ENCODE measurements at places on chromosomes 3 and 15.
A peak's percentile ranks its signal among the peaks of the same experiment; 100 is the strongest.

GRCh38 chr3:24495326-24495994, 810 bp upstream of the THRB start:
- peak; percentile 48 for DNase-seq

- no peak for DNase-seq
Measured at GRCh38 chr3:67875858-67876257, 221.4 kb upstream of the SUCLG2 start.

GRCh38 chr3:185631108-185631507, 45.0 kb downstream of the SENP2 start:
- DNase-seq, result no peak

DNA sequence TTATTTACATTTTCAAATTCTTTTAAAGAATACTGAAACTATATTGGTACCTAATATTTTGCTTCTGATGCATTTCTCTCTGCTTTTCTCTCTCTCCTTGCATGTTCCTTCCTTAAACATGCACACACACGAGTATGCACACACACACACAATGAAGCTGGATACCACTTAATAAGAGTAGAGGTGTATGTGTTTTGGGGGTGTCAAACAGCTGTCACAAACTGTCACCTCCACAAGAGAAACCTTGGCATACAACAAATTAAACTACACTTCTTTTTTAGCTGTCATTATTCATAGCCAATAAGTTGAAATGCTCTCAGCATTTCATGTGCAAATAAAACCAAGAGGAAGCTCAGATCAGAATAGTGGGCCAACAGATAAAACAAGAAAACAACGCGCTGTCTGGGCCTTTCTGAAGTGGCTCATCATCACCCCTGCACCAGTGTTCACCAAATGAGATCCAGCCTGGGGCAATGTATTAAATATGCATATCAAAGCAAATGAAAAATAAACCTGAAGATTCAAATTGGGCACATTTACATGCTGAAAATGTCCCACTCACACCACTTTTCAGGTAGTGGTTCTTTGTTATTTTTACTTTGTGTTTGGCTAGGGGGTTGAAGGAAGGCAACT, 9.7 kb downstream of the MEIS2 start:
- no peak for DNase-seq

GRCh38 chr3:183182073-183182472, 19.5 kb upstream of the LAMP3 start:
- DNase-seq, result no peak

GRCh38 chr3:129574206-129574605, 31.2 kb downstream of the H1-8 start:
- no peak for DNase-seq

DNA sequence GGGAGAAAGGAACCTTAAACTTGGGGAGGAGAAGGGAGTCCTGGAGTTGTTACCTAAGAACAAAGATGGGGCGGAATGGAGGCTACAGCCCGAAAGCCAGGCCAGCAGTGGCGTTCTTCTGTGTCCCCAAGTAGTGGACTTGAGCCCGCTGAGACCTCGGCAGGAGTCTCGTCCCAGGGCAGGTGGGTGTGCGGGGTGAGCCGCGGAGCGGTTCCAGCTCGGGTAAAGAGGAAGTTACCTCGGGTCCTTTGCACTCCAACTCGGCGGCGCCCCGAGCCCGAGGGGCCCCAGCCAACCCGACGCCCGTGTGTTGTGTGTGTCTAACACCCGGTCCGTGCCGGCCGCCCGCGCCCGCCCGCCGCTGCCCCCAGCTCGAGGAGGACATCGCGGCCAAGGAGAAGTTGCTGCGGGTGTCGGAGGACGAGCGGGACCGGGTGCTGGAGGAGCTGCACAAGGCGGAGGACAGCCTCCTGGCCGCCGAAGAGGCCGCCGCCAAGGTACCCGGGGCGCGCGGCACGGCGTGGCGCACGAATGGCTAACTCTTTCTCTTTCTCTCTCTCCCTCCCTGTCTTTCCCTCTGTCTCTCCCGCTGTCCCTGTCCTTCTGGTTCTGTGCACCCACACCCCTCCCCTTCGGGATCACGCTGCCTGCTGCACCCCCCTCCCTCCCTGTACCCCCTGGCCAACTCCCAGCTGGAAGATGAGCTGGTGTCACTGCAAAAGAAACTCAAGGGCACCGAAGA, 959 bp downstream of the TPM1 start:
- no peak for DNase-seq

All from heart right ventricle (tissue), 16 donors.